Neuronal stem cell (in vitro differentiated cells): ENCODE measurements at places on chromosomes 6 and 20.

- no peak for DNase-seq
These were observed 514.1 kb upstream of the NRSN1 start for GRCh38 chr6:23611776-23612381.

- DNase-seq = no peak
These were observed 276.4 kb upstream of the MOCS1 start for GRCh38 chr6:40210628-40211056.

DNA sequence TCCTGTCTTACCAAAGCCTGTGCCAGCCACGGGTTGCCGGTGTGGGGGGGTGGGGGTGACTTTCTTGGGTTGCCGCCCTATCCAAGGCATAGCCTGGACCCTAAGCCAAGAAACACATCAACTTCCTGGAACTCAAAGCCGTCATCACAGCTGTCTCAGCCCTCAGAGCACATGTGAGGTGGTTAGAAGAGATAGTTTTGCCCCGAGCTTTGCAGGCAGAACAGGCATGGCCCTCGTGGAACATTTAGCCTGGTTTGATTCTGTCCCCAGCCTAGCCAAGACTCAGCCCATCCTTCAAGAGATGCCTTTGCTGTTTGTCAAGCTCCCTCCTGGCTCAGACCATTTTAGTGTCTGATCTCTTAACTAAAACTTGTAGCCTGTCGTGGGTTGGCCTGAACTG lies 64.9 kb downstream of the RREB1 start:
- DNase-seq = no peak

DNA sequence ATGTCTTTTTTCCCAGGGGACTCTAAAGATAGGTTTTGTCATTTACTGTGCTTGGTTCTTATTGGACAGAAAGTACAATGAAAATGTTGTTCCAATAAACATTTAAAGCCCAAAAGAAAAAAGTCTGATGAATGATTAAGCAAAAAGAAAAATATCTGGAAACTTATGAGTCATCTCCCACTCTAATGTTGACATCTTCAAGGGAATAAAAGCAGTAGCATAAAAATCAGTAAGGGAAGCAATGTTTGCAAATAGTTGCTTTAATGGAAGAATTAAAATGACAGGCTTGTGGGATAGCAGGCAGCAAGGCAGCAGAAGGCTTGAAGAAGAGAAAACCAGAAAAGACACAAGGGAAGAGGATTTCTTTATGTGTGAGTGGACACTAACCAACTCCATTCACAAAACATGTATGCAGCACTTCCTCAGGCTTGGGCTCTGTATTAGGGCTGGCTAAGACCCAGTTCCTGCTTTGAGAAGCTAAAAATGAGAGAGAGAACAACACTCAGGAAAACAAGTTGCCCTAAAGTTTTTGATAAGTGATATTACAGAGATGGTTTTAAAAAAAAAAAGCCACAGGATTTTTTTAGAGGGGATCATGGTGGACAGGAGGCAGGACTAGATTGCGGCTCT lies 263.2 kb upstream of the NT5E start:
- no peak for DNase-seq

DNA sequence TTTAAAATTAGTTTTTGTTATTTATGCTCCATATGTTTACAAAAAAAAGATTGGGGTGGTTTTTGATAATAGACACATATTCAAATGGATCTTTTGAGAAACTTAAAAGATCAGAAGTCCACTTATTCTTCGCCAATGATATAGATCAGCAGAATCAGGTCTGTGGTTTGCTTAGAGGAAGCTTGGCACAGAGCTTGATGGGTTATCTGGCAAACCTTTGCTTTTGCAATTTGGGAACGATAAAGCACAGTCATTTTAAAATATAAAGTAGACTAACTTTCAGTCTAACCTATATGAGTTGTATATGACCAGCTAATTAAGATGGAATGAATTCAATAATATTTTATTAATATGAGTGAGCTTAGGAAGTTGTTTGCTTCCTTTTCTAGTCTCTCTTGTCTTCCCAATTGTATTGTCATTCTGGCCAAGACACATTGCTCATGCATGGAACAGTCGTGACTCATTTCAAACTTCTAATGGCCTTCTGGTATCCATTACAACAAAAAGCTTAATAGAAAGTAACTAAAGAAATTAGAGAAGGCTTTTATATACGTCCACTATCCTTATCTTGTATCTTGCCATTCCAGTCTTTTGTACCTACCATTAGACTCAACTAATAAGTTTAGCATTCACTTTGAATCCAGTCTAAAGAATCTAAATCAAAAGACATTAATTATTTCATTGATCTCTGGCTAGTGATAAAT lies 118.7 kb downstream of the TBX18 start:
- no peak for DNase-seq

GRCh38 chr6:96016334-96017069 lies 728 bp downstream of the FUT9 start:
- DNase-seq = peak; percentile 31

- no peak for DNase-seq
These were observed 1.0 kb upstream of the TOMM34 start for GRCh38 chr20:44961011-44961869.
